ENCODE measurements at places on chromosomes 6 and 20. TPM values are rescaled to one million over a fixed set of nuclear protein-coding genes. Genes with fewer than 3 reads are reported as not detected.

Gene TGM3
- not detected for total RNA-seq

Gene RSPO4
- not detected for total RNA-seq

Gene ALDH8A1
- total RNA-seq: 0.20 TPM

Gene TCF21
- total RNA-seq: not detected

Gene POU5F1
- not detected for total RNA-seq

Gene PRR18
- not detected for total RNA-seq

Gene VSTM2L
- under 0.01 TPM for total RNA-seq

Gene RIMS1
- total RNA-seq: 51.8 TPM

Gene VWA7
- 0.40 TPM for total RNA-seq

Gene RNF114
- 25.9 TPM for total RNA-seq

Gene MYBL2
- 2.2 TPM for total RNA-seq

Gene TGM2
- total RNA-seq: 343 TPM

Gene VSX1
- total RNA-seq: not detected

Gene FAM229B
- 3.3 TPM for total RNA-seq

Gene SPTLC3
- total RNA-seq: under 0.01 TPM
